ENCODE measurements at places on chromosomes 13 and 19.

- no peak for DNase-seq
Measured at GRCh38 chr19:6458695-6459261, 814 bp downstream of the SLC25A23 start.

DNA sequence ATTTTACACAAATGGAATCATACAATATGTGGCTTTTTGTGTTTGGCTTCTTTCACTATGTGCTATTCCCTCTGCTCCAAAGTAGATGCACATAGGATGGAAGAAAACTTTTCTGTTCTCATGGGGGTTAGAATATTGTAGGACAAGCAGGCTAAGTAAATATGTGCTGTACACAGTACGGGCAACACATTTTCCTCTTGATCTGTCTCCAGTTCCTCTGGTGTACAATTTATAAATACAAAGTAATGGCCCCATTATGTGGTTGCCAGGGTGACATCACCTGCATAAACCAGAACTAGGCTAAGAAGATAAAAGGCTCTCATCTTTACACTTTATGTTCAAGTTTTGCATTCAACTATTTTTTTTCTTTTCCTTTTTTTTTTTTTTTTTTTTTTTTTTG is 41.0 kb upstream of the SOX21 start:
- no peak for DNase-seq

- no peak for DNase-seq
Measured at GRCh38 chr19:1446713-1447481, 3.0 kb upstream of the APC2 start.

DNA sequence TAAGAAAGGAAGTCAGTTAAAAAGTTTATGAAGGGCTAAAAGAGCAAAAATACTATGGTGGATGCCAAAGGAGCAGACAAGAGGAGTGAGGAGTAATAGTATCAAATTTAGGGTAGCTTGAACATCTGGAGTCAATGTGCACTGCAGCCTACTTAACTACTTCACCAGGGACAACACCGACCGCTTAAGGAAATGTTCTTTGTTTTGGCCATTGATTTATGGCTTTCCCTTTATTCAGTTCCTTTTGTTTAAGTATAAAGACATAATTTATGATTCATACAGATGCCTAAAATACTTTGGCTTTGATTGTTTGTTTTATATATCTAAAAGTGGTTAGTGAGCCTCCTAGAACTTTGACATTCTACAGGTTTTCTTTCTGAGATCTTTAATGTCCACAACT is 276.3 kb upstream of the PRR20A start:
- no peak for DNase-seq

DNA sequence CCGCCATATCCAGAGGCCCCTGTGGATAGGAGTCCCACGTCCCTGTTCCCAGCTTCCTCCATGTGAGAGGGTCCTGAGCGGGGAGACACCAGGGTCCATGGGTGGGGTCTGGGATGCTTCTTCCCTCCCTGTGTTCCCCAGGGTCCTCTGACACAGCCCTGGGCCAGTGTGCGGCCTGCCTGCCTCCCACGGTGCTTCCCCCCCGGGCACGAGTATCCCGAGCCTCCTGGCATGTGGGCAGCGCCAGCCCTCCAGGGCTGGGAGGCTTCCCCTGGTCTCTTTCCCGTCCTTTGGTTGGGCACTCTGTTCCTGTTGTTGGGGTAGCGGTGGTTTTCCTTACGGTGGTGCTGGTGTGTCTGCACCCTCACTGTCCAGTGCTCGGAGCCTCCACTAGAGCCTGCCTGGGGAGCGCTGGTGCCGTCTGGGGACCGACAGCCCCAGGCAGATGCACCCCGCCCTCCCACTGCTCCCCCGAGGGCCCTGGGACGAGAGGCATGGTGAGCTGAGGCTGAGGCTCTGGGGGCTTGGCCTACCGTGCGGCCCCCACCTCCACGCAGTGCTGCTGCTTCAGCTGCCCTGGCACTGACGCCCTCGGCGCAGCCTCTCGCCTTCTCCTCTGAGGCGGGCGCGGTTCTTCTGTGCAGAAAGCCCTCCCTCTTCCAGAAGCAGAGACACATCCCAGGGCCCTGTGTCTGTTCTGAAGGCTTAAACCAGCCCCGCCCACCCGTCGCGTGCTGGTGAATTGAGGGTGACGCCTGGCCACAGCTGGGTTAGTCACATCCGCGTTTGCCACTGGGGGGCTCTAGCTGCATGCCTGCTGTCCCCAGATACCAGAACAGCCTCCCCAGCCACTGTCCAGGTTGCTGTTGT is 27.9 kb downstream of the PLEKHJ1 start:
- no peak for DNase-seq

- no peak for DNase-seq
Measured at GRCh38 chr13:59663707-59664106, 500.0 kb downstream of the DIAPH3 start.

DNA sequence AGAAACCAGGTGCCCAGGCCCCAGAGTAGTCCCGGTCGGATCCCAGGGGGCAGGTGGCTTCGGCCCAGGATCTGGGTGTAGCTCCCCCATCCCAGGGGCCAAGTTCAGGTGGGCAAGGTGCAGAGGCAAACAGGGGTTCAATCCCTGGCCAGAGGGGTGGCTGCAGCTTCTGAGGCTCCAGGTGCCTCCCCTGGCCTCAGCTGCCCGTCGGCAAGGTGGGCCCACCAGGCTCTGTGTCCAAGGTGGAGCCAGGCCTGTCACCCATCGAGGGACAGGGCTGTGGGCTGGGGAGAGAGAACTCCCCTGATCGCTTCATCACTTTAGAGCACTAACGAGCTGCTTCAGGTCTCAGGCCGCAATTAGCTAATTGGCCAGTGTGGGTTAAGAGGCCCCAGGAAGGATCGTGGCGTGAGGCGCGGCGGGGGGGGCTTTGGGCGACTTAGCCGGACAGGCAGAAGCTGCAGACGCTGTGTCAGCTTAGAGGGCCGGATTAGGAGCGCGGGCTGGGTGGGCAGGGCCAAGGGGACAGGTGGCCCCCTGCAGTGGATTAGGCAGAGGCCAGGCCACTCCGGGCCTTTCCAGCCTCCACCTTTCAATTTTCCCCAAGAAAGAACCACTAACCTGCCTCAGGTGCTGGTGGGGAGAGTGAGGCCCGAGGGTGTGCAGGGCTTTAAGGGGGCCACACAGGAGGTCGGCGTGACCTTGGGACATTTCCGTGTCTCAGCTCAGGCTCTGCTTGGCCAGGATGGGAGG is 2.8 kb upstream of the RAX2 start:
- DNase-seq, result no peak

DNA sequence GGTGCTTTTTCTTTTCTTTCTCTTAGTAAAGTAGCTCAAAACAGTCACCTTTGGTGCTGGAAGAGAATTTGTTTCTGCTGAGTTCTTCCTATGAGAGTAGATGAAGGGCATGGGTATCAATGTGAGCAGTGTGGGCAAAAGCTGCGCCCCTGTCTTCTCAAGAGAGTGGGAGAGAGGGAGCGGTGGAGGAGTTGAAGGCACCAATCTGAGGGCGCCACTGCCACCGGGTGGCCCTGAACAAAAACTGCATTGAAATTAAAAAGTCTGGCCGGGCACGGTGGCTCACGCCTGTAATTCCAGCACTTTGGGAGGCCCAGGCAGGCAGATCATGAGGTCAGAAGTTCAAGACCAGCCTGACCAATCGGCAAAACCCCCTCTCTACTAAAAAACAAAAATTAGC is 28.7 kb upstream of the EPHX3 start:
- DNase-seq, result no peak

- DNase-seq, result no peak
Measured at GRCh38 chr13:70172946-70173597, 64.8 kb upstream of the KLHL1 start.

DNA sequence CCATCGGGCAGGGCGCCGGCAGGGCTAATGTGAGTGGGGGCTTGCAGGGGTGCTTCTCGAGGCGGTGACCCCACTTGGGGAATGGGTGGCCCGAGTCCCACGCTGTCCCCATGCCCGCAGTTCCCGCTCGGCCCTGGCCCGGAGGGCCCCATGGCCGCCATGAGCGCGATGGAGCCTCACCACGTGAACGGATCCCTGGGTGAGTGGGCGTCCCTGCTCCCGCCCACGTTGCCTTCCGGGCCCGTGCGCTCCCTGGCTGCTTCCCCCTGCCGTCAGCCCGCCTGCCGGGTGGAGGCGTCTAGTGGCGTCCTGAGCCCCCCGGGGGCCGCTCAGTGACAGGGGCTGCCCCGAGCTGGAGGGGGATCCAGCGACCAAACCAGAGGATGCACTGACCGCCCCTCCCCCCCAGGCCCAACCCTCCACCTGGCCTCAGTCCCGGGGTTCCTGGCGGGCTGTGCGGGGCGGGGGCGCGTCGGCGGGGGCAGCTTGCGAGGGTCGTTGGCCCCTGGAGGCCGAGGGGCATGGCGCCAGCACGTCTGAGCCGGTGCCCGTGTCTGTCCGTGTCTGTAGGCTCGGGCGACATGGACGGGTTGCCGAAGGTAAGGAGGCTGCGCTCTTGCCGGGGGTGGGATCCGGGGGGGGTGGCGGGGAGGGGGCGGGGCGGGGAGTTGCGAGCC is 4.8 kb downstream of the ISYNA1 start:
- DNase-seq, result no peak

- peak; percentile 28 for DNase-seq
Measured at GRCh38 chr13:41054212-41054877, 7.0 kb upstream of the WBP4 start.

- no peak for DNase-seq
Measured at GRCh38 chr13:104460554-104460953, 1394.3 kb upstream of the SLC10A2 start.

DNA sequence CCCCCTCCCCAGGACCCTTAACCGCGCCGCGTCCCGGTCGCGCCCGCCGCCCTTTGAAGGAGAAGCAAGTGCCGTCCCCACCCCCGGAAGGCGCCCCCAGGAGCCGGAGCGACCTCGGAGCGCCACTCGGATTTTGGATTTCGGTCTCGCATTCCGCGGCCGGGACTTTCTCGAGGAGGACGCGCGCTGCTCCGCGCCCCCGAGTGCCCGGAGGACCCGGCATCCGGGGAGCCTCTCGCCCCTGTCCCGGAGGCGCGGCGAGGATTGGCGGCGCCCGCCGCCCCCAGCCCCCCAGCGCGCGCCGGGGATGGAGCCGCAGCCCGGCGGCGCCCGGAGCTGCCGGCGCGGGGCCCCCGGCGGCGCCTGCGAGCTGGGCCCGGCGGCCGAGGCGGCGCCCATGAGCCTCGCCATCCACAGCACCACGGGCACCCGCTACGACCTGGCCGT is 1.6 kb downstream of the MIDN start:
- no peak for DNase-seq

DNA sequence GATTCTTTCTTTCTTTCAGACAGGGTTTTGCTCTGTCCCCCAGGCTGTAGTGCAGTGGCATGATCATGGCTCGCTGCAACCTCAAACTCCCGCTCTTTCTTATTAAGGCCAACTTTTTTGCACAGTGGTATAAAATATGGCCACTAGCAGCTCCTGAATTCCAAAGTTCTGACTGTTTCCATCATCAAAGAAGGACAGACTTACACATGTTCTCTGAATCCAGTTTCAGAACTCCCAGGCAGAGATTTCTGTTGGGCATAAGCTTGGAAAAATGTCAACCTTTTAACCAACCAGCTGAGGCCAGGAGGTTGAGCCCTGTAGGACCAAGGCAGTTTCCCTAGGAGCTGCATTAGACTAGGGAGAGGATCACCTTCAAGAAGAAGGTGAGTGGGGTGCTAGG is 184.1 kb downstream of the HS6ST3 start:
- DNase-seq, result peak; percentile 2

DNA sequence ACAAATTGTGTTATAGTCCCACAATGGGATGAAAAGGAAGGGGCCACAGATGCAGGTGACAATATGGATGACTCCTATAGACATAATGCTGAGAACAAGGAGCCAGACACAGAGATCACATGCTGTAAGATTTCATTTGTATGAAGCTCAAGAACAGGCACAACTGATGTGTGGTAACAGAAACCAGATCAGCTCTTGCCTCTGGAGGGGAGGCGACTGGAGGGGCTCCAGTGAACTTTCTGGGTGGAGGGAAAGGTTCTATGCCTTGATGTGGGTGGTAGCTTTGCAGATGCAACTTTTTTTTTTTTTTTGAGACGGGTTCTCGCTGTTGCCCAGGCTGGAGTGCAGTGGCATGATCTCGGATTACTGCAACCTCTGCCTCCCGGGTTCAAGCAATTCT is 6.0 kb upstream of the RABAC1 start:
- no peak for DNase-seq

DNA sequence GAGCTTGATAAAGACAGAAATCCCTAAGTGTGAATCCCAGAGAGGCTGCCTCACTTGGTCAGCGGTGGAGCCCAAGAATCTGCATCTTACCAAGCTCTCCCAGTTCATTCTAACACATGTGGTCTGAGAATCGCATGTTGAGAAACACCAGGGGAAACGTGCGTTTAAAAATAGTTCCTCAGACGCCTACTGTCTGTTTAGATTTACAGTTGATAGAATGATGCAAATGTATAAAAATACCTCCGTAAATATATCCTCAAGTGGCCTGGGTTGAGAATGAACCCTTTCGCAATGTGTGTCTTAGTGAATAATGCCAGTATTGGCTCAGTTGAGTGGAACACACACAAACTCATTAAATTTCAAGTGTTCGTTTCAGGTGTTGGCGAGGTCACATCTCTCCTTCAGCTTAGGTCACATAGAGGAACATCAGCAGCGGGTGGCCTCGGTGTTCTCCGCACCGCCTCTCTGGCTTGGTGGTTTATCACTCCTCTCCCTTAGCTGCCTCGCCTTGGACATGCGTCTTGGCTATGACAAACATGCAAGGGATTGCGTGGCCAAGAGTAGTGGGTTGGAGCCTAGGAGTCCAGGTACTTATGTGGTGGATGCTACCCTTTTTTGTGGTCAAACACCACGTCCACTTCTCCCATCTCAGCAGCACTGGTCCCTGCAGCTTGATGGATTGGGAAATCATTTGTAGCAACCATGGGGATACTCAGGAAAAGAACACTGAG is 117.6 kb upstream of the SPATA13 start:
- no peak for DNase-seq

DNA sequence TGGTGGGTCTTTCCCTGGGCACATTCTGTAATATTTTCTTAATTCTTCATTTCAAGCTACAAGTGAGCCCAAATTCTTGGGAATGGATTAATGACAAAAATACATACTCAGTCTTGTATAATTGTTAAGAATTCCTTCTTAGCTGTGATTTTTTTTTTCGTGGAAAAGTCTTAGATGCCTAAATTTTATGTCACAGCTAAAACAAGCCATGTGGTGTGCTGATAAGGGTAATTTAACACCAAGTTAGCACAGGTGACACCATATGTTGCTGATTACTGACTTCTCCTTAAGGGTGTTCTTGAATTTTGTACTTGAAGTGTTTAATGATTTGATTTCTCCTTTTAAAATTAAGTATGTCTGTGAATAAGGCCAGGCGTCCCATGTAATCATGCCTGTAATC is 29.3 kb downstream of the WDFY2 start:
- no peak for DNase-seq
